ENCODE measurements at places on chromosomes 11 and 22.
A peak's percentile ranks its signal among the peaks of the same experiment; 100 is the strongest.

- DNase-seq, result no peak
These were observed 57.4 kb upstream of the NUP160 start for GRCh38 chr11:47905358-47906059.

- DNase-seq, result no peak
These were observed 403.8 kb downstream of the CNTN5 start for GRCh38 chr11:99424313-99425084.

- DNase-seq, result no peak
These were observed 2.1 kb upstream of the DGKZ start for GRCh38 chr11:46345131-46345597.

DNA sequence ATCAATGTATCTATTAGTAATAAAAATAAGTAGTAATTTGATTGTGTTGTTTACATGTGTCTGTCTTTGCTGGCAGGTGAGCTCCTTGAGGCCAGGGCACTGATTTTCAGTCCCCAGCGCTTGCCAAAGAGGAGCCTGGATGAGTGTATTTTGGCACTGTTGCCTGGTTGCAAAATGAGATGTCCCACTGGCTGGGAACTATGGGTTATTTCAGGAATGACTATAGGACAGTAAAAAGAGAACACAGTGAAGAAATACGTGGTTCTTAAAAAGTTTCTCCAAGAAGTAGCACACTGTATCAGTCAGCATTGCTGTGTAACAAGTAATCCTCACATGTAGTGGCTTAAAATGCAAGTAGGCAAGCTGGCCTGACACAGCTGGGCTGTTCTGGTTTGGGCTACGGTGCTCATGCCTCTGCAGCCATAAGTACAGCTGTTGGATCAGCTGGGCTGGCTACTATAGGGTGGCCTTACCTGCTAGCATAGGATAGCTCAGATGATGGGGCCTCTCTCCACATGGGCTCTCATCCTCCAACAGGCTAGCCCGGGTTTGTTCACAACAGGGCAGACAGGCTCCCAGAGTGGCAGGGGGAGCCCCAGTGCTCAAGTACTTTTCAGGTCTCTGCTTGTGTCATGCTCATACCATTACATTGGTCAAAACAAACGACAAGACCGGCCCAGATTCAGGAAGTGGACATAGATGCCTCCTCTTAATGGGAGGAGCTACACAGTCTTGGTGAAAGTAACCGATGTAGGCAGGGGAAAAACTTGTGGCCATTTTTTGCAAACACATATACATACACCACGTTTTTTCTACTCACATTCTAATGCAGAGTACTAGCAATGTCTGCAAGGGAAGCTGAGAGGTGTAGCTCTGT, 399.1 kb downstream of the LARGE1 start:
- no peak for DNase-seq

DNA sequence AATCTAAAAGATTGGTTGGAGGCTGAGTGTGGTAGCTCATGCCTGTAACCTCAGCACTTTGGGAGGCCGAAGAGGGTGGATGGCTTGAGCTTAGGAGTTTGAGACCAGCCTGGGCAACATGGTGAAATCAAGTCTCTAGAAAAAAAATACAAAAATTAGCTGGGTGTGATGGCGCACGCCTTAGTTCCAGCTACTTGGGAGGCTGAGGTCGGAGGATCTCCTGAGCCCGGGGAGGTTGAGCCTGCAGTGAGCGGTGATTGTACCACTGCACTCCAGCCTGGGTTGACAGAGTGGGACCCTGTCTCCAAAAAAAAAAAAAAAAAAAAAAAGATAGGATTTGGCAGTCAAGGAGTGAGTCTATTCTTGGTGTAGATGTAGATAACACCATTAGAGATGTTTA, 10.6 kb downstream of the FOLR1 start:
- no peak for DNase-seq

DNA sequence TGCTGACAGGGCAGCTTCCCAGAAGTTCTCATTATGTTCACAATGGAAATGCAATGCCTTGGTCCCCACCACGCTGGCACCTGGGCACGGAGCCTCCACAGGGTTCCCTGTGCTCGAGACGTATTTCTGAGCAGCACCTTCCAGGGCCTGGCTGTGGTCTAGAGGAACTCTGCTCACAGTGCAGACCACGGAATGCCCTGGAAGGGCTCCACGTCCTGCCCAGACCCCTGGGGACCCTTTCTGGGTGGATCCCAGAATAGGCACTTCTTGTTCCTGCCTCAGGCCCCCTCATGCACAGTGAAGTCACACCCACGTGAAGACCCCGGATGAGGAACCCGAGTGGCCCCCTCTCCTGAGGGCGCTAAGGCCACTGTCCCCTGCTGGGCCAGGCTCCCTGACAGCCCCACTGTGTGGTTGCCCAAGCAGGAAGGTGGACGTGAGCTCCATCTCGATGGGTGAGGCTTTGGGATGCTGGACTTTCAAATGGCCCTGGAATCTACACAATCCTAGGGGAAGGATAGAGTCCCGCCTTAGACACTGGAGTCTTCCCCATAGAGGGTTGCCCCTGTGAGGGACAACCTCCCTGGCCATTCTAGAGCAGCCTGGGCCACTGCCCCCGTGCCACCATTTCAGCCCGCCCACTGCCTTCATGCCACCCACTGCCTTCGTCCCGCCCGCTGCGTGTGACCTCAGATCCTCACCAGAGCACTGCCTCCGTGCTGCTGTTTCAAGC, 1106.8 kb downstream of the BRD1 start:
- DNase-seq, result no peak

DNA sequence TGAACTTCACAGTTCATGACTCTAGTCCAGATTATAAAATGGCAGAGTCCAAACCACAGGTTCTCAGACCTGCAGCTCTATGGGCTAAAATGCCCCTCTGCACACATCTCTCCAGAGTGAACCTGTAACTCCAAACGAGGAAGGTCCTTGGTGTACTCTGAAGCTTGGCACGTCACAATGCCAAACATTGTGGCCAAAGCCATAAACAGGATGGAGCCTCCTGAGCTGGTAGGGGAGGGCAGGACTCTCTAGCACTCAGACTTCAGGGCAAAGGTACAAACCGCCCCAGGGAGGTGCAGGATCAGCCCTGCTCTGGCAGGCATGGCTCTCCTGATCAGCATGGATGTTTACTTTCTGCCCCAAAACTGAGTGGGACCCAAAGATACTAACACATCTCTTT, 2.3 kb downstream of the SCUBE2 start:
- no peak for DNase-seq

DNA sequence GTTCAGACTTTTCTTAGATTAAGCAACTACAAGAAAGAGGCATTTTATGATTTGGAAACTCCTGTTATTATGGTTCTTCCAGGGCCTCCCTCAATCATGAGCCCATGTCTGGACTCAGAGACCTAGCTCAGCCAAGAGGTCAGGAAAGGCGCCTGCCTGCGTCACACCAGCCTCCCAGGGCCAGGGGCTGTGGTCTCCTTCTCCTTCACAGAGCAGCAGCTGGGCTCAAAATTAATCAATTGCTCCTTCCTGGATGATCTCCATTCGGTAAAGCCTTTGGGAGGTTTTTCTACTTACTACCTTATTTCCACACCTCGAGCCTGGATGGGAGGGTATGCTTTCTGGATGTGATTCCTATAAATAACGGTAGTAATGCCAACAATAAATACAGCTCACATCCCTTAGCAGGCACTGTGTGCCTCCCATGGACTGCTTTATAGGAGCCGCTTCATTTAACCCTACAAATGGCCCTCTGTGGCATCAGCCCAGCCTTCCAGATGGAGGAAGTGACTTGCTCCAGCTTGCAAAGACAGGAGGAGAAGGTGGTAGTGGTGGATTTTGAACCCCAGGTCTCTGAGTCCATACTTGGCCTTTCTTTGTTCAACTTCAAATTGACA, 1445.6 kb downstream of the TBC1D22A start:
- DNase-seq, result no peak

- no peak for DNase-seq
These were observed 16.6 kb upstream of the BDNF start for GRCh38 chr11:27716835-27717234.

DNA sequence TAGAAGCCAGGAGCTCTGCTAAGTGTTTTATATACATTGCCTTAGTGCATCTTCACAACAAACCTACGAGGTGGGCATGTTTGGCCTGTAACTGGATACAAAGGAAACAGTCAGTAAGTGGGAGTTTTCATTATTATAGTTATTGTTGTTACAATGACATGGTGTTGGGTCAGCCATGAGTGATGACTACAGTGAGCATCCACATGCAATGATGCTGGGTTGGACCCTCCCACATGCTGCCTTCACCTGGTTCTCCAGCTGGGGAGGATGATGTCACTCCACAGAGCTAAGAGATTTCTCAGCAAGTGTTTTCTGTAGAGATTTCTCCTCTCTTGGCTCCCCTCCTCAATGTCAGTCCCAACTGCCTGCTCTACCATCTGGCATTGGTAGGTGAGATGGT, 59.3 kb downstream of the EHF start:
- DNase-seq, result no peak

DNA sequence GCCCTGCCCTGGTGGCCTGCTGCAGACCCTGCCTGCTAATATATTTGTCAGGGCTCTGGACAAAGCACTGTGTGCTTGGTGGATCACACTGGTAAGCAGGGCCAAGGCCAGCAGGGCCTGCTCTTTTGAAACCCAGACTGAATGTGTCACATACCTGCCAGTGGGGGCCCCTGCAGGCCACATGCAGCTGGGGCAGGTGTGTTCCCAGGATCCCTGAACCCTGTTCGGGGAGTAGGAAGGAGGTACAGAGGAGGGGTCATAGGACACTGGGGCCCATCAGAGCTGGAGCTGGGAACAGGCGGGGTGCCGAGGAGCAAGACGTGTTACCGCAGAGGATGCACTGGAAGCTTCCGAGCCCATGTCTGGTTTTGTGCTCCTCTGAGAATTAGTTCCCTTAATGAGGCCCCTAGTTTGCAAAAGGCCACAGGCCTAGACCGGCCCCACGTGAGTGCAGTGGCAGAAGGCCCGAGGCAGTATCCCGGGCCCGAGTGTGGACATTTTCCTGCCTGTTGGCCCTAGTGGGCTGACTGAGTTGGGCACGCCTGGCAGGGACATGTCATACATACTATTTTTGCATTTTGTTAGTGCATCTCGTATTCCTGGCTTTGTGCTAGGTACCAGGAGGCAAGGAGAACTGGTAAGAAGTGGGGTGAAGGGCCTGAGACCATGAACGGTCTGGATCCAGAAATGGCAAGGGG, 11.2 kb upstream of the ACR start:
- no peak for DNase-seq

- DNase-seq, result peak; percentile 86
These were observed 47.2 kb upstream of the ADA2 start for GRCh38 chr22:17266251-17266971.

GRCh38 chr22:24466716-24467328, 28.3 kb upstream of the UPB1 start:
- no peak for DNase-seq

DNA sequence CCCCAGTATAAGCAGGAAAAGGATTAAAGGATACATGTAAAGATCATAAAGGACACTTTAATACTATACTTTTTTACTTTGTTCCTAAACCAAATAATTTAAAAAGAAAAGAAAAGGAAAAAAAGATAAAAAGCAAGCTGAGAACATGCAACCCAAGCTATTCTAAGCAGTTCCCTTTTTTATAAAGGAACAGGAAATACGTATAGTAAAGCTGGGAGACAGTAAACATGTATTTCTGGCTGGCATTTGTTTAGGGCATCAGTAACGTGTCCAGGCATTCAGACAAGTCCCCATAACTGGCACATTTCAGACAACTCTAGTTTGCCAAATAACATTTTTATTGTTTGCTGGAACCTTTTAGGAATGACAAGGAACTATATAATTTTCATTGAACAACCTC, 24.9 kb downstream of the BCO2 start:
- no peak for DNase-seq

GRCh38 chr11:57491371-57492061, 24.0 kb downstream of the SLC43A1 start:
- DNase-seq, result peak; percentile 91

DNA sequence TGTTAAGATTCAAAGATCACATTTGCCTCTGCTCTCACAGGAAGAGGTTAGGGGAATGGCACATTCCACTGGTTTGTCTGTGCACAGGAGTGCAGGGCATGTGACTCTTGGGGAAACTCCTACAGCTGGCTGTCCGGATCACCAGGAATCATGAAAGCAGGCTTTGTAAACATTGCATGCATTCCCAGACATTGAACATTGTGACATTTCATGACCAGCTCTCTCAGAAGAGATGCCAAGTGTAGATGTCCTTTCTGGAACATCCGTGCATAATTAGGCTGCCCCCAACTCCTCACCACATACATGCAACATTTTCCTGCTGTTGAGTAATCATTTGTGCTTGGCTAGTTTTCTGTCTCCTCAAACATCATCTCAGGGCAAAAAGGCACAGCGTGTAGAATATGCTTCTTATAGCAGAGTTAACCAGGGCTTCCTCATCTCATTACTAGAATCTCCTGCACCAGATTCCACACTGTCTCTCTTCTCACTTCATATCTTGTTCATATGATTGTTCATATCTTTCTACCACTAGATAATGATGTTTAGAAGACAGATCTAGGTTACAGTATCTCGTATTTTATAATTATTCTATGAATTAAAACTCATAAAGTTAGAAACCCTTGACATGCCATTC, 694.7 kb downstream of the NTM start:
- no peak for DNase-seq

DNA sequence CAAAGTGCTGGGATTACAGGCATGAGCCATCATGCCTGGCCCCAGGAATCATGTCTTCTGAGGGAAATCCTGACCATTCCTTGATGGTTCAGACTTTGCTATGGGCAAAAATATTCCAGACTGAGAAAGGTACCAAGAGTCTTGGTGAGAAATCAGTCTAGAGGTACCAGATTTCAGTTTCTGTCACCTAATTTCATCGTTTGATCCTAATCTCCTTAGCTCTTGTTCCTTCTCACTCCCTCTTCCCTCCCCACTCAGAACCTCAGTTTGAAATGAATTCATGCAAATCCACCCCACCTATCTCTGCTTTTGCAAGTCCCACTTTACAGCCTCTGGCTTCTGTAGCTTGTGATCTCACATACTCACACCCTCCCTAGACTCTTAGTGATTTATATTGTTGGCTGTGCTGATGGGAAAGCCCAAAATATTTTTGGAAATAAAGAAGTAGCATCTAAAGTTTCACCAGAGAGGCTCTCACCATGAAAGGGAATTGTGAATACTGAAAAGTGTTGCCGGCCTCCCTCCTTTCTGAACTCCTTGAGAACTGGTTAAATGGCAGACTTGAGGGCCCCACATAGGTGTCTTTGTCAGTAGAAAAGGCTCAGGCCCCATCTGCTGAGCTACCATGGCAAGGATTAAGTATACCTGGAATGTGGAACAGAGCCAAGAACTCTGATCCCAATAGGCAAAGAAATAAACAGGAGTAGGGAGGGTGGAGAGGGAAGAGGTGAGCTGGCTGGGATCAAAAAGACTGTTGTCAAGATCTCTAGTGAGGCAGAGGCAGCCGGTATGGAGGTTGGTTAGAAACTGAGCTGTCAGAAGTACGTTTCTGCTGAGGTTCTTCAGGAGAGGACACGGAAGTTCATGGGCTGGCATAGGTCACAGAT, 190.5 kb upstream of the MTMR2 start:
- no peak for DNase-seq

- no peak for DNase-seq
These were observed 13.6 kb downstream of the IL17RA start for GRCh38 chr22:17098379-17098819.
